ENCODE measurements at places on chromosomes 6 and 20.
A peak's percentile ranks its signal among the peaks of the same experiment; 100 is the strongest.

GRCh38 chr6:97133067-97133466 is 149.9 kb downstream of the MMS22L start:
- DNase-seq = no peak

- no peak for DNase-seq
These were observed 68.8 kb downstream of the PYGB start for GRCh38 chr20:25316506-25317190.

DNA sequence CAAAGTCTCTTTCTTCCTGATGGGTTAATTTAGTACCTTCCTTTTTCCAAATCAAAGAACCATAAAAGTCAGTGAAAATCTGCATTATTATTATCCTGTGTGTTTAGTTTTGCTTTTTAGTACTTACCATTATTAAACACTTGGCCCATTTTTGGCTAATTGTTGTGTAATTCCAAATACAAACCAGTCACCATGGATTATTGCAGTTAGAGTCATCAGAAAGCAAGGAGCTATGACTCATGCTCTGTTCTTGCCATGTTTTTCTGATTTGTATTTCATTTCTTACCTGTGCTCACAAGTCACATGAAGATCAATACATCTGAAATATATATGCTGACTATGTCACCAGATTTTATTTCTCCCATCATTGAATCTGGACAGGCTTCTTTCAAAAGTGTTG is 31.3 kb downstream of the SLC22A3 start:
- no peak for DNase-seq

GRCh38 chr6:146803601-146804000 is 204.8 kb downstream of the ADGB start:
- no peak for DNase-seq

- DNase-seq = no peak
These were observed 696.7 kb downstream of the RNF144B start for GRCh38 chr6:19083801-19084200.

DNA sequence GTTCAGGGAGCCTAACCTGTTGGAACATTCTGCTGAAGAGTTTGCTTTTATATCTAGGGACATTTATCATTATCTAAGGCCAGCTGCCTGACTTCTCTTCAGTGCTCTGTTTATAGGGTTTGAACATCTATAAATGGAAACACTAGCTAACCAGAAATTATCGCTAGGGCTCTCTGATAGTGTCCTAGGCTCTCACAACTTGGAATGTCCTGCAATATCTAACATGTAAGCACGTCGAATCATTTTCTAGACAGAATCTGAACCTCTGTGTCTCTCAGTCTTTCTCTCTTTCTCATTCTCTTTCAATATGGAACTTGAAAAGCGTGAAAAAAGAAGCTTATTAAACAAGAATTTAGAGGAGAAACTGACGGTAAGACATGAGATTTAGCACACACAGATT is 92.5 kb upstream of the MLIP start:
- DNase-seq = no peak

DNA sequence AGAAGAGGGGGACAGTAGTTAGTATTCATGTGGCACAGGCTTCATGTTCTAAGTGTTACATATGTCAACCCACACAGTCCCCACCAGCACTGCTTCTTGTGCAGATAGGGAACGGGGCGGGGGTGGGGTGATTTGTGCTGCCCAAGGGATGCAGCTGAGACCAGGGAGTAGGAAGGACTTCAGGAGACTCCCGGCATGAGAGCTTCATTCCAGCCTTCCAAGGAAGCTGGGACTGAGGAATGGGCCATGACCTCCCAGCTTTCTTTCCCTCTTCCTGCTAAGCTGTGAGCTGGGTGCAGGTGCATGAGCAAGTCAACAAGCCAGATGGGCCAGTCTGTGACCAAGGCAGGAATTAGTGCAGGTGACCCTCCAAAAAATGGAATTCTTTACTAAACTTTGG is 9.2 kb downstream of the BEND3 start:
- DNase-seq = no peak

DNA sequence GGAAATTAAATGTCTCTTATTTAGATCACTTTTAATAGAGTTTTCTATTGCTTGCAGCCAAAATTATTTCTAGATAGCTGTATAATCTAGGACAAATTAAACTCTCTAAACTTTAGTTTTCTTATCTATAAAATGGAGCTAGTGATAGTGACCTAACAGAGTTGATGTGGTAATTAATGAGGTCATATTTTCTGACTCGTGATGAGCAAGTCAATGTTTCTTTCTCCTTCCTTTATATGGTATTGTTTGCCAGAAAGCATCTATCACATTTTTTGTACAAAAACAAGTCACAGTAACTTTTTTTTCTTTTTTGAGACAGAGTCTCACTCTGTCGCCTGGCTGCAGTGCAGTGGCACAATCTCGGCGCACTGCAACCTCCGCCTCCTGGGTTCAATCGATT is 267.7 kb downstream of the FARS2 start:
- no peak for DNase-seq

GRCh38 chr6:5205877-5206850 is 54.6 kb downstream of the LYRM4 start:
- peak; percentile 25 for DNase-seq

GRCh38 chr20:11845340-11845739 is 72.4 kb upstream of the BTBD3 start:
- no peak for DNase-seq

DNA sequence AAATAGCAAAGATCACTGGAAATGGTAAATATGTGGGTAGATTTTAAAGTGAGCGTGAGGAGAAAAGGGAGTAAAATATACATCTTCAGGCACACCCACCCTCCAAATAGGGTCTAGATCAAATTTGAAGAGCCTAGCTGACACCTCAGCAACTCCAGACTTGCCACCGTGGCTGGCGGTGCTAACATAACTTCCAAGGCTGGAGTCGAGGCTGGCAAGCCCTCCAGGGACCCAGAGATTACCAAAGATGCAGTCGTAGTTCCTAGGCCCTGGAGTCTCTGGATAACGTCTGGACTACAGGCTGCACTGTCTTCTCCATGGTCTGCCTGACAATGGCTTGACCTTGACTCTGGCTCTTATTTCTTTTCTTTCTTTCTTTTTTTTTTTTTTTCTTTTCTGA is 22.5 kb downstream of the TUBB2B start:
- DNase-seq = no peak

- peak; percentile 56 for DNase-seq
These were observed 466.9 kb upstream of the NRSN1 start for GRCh38 chr6:23659125-23659524.

GRCh38 chr20:5548902-5549599 is 201.2 kb upstream of the SHLD1 start:
- no peak for DNase-seq

- no peak for DNase-seq
These were observed 38.4 kb downstream of the RRBP1 start for GRCh38 chr20:17643531-17644188.

DNA sequence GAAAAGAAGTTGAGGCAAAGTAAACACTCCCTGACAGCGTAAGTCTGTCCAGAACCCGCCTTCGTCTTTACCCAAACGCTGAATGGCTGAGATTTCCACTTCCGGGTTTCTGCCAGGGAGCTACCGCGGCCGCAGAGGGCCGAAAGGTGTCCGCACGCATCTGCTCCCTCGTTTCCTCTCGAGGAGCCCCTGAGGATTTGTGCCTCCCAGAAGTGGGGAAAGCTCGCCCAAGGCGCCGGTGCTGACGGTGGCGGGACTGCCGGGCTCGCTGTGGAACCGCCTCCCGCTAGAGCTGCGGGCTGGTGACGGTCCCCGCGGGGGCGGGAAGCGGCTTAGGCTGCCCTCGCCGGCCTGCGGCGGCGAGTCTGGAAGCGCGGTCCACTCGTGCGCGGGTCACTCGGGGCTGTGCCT is 1760.2 kb upstream of the DEFB115 start:
- peak; percentile 96 for DNase-seq

DNA sequence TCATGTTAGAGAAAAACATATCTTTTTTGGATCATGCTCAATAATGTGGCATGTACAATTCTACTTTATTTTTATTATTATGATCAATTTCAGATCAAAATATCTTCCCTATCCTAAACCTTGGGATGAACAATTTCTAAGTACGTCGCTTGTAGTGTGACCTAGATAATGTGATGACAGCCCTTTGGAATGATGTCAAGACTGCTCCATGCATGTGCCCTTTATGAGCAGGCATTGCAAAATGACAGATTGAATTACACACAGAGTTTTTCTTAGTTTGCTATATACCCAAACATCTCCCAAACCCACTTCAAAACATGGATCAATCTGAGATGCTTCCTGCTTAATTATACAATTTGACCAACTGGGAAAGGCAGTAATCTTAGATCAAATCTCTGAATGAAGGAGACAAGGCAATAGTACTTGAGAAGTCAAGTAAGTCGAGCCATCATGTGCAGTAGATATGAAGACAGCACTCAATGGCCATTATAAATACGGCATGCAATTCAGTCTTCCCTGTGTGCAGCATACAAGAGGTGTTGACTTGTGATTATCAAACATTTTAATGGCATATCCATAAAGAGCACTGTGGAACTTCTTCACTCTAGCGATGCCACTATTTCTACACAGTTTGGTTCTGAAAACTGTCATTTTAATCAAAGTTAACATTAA is 294.8 kb downstream of the RNF144B start:
- no peak for DNase-seq

- peak; percentile 96 for DNase-seq
These were observed 418.6 kb downstream of the CDKAL1 start for GRCh38 chr6:20952699-20953474.

GRCh38 chr6:28000351-28001045 is 43.5 kb downstream of the OR2B6 start:
- no peak for DNase-seq

DNA sequence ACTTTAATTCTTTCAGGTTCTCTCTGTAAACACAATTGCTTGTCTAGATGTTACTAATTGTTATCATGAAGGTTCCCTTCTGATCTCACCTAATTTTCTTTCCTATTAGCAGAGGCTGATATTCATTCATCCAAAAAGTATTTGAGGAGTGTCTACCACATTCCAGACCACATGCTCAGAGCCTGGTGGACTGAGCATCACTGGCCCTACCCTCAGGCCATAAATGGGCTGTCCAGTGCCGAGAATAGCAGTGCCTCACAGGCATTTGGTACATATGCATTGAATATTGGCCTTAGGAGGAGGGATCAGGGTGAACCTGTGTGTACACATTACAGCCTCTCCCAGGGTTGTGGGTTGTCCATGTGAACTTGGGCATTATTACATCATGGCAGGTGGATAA is 40.4 kb upstream of the PRELID3B start:
- no peak for DNase-seq

DNA sequence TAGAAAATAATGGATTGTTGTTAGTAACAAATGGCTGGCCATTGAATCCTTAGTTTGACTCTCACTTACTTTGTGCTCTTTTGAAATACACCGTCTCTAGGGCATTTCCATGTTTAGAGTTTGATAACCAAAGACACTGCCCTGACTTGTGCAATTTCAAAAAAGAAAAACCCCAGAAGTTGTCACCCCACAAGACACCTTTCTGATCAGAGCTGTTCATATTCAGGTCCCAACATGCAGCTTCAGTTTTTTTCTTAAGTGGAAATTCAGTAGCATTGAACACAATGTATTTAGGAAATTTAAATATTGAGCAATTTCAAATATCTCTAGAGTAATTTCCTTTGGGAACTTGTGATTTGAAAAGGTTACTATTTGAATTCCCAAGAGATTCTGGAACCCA is 19.4 kb downstream of the CRYBG1 start:
- no peak for DNase-seq

DNA sequence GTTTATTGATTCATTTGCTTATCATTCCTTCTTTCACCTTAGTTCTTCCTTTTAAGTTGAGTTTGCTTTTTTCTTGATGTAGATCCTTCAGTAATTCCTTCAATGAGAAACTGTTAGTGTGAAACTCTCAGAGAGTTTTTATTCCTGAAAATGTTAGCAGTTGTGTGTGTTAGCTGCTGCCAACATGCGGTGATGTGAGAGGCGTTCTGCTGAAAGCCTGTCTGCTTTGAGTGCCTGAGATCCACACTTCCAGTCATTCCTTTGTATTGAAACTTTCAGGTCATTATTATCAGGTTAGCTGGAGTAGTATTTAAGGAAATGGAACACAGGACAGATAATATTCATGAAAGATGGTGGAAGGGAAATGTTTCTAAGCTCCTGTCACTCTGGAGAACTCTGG is 70.0 kb upstream of the SUPT3H start:
- no peak for DNase-seq

GRCh38 chr20:22836211-22836610 is 198.9 kb upstream of the SSTR4 start:
- DNase-seq = no peak

DNA sequence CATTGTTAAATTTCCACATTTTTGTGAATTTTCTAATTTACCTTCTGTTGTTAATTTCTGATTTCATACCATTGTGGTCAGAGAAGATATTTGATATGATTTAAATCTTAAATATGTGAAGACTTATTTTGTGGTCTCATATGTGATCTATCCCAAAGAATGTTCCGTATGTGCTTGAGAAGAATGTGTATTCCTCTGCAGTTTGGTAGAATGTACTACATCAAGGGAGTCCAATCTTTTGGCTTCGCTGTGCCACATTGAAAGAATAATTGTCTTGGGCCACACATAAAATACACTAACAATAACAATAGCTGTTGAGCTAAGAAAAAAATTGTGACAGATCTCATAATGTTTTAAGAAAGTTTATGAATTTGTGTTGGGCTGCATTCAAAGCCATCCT is 176.2 kb upstream of the PRND start:
- DNase-seq = no peak

- DNase-seq = no peak
These were observed 37.1 kb downstream of the SUMO4 start for GRCh38 chr6:149437212-149437611.

DNA sequence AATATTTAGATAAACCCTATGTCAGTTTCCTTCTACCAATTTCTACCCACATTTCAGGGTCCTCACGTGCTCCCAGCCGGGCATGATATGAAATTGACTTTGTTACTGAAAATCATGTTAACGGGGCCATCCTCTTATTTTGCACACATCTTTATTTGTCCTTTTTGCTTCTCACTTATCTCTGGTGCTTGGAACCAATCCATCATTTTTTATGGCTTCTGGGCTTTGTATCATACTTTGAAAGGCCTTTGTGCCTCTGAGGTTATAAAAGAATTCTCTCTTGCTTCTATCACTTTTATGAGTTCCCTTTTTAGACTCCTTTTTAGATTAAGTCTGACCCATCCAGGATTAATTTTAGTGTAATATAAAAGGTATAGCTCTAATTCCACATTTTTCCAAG is 117.1 kb upstream of the PRND start:
- DNase-seq = no peak

DNA sequence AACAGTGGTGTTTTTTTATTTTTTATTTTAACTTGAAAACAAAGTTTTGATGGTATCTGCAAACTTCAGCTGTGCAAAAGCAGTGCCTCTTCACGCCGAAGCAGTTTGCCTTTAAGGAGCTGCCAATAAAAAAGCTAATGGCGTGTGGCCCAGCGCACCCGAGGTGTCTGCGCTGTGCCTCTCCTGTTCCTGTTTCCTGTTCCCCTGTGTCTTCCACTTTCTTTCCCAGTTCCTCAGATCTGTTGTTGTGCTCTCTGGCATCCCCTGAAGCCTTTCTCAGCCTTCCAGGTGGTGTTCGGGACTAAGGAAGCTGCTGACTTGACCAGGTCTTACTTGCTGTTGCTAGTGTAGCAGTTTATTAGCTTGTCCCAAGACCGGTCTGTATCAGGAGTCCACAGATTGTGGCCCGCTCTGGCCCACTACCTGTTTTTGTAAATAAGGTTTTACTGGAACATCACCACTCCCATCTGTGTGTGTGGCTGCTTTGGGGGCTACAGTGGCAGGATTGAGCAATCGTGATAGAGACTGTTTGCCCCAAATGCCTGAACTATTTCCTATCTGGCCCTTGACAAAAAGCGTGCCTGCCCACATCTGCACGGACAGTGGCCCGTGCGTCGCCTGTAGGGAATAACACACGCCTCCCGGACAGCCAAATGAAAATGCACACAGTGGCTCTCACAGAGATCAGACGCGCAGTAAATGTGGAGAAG is 178.3 kb downstream of the TMEM242 start:
- DNase-seq = no peak

Data from NCI-H2081 (cell line).